ENCODE measurements at places on chromosomes 3 and 15. TPM values are rescaled to one million over a fixed set of nuclear protein-coding genes. Genes with fewer than 3 reads are reported as not detected.

BFSP2 gene
- not detected for total RNA-seq

BCL2A1 gene
- not detected for total RNA-seq

MITF gene
- total RNA-seq = 8.7 TPM

DNAJA4 gene
- 15.0 TPM for total RNA-seq
